Activated naive CD4-positive, alpha-beta T cell treated with anti-CD3 and anti-CD28 coated beads, Interleukin-2, amount 50 U/mL, for 72 hours (primary cell): ENCODE measurements at places on chromosomes 1 and 21. TPM values are rescaled to one million over a fixed set of nuclear protein-coding genes. Genes with fewer than 3 reads are reported as not detected.

SLC45A1 gene
- 0.20 TPM for total RNA-seq

HUNK gene
- 0.23 TPM for total RNA-seq

INAVA gene
- 0.09 TPM for total RNA-seq

- DNase-seq, result no peak
These were observed 54.5 kb downstream of the UTP25 start for GRCh38 chr1:209882286-209882685.

DNA sequence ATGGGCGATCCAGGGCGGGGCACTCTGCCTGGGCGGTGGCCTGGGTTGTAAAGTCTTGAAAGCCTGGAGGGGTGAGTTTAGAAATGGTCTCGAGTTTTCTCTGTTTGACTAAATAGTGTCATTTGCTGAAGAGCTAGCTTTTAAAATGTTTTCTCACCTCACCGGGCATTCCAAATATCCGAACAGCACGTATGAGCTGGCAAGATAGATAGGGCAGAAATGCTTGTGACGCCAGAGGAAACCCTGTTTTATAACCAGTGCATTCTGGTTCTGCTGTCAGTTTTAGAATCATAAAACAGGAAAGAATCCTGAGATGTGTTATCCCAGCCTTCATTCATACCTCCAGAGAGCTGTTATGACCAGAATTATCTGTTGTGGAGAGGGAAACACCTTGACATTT is 725 bp downstream of the RTCA start:
- no peak for DNase-seq

GRCh38 chr1:168636200-168636599 is 59.8 kb downstream of the XCL1 start:
- DNase-seq, result no peak

DNA sequence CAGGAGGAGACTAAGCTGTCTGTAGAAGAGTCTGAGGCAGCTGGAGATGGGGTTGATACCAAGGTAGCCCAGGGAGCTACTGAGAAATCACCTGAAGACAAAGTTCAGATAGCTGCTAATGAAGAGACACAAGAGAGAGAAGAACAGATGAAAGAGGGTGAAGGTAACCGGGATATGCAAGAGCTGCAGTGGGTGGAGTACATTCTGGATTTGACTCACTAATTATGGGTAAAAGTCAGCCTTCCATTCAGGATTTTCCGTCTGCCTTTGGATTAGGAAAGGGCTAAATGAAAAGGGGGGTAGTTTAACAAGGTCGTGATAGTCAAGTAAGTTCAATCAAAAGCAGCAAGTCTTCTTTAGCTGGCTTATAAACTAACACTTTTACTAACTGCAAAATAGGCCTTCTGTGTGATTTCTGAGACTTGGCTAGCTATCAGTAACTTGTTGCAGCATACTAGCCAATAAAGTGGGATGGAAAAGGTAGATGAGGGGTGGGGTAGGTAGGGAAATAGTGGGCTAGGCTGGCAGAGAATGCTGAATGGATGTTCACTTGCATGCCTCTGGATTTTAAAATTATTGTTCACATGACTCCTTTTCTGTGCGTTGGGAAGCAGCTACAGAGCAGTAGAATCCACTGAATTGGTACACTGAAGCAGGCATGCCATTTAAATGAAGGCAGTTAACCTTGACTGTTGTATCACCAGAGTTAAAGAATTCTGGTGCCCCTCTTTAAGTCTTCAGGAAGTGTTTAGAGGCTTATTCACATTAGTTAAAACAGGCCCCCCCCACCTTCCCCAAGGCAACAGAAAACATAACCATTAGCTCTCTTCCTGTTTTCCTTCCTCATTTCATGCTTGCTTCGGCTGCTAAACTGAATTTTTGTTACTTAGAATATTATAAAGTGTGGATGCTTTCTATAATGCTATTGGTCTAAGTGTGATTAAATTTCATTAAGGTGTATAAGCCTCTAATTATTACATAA is 15.4 kb downstream of the CCDC17 start:
- DNase-seq, result no peak

- DNase-seq, result no peak
These were observed 828.5 kb upstream of the ADAMTS5 start for GRCh38 chr21:27795418-27795817.
